ENCODE measurements at places on chromosomes 16 and 17. TPM values are rescaled to one million over a fixed set of nuclear protein-coding genes. Genes with fewer than 3 reads are reported as not detected.

- peaks cover 19% of the 10 kb centered on the region for H3K4me1 ChIP-seq
- H3K4me3 ChIP-seq, result peak overlapping the region; percentile 66
- no peaks in the 10 kb centered on the region for H3K36me3 ChIP-seq
Measured at GRCh38 chr17:35801583-35802224, 6.3 kb upstream of the MMP28 start.

The TMEM235 gene
- not detected for total RNA-seq

GRCh38 chr16:48507391-48507790, 102.6 kb downstream of the N4BP1 start:
- H3K36me3 ChIP-seq, result no peaks in the 10 kb centered on the region
- no peaks in the 10 kb centered on the region for H3K4me1 ChIP-seq
- H3K27ac ChIP-seq, result no peak overlapping the region
- H3K4me3 ChIP-seq, result no peak overlapping the region
- DNase-seq, result no peak

The APOBR gene
- total RNA-seq, result 23.9 TPM

DNA sequence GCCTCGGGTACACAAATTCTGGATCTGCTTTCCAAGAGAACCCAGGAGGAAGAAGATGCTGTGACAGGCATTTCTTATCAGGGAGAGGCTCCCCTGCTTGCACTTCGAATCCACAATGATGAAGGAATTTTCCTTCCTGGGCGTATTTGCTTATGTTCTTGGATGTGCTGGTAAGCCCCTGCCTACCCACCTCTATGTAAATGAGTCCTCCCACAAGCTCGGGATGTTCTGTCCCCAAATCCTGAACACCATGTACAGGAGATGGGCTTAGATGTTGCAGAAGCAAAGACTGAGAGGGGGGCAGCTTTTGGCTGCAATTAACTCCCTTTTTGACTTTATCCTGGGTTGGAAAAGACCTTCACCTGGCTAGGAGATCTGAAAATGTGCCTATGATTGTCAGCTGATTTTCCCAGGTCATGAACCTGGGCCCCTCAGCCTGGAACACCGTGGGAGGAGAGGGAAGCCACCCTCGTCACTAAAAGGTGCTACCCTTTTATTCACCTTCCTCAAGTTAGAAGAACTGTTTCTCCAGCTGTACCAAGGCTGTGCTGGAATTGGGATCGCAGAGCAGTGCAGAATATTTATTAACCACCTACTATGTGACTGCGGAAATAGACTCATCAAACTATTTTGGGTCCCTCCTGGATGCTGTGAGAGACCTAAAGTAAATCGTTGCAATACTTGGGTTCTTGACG, 150.1 kb downstream of the RBFOX1 start:
- no peak for DNase-seq
- no peaks in the 10 kb centered on the region for H3K27me3 ChIP-seq
- no peaks in the 10 kb centered on the region for H3K36me3 ChIP-seq
- no peak overlapping the region for H3K27ac ChIP-seq
- no peak overlapping the region for H3K4me3 ChIP-seq

GRCh38 chr17:80427366-80428282, 12.7 kb downstream of the ENDOV start:
- DNase-seq, result no peak
- H3K36me3 ChIP-seq, result no peaks in the 10 kb centered on the region
- H3K4me3 ChIP-seq, result no peak overlapping the region
- H3K4me1 ChIP-seq, result peaks cover 9% of the 10 kb centered on the region

GRCh38 chr17:67177732-67178131, 67.3 kb downstream of the HELZ start:
- DNase-seq, result no peak
- H3K27ac ChIP-seq, result no peak overlapping the region
- H3K4me3 ChIP-seq, result no peak overlapping the region
- H3K36me3 ChIP-seq, result peaks cover 40% of the 10 kb centered on the region

- H3K36me3 ChIP-seq, result peaks cover 19% of the 10 kb centered on the region
- H3K4me1 ChIP-seq, result no peaks in the 10 kb centered on the region
- no peak overlapping the region for H3K27ac ChIP-seq
- H3K4me3 ChIP-seq, result no peak overlapping the region
Measured at GRCh38 chr17:77677211-77677610, 281.3 kb upstream of the TNRC6C start.

The CDH1 gene
- total RNA-seq, result 0.51 TPM

The ASPSCR1 gene
- total RNA-seq, result 35.1 TPM

The SOST gene
- not detected for total RNA-seq

The NUPR1 gene
- 0.20 TPM for total RNA-seq

DNA sequence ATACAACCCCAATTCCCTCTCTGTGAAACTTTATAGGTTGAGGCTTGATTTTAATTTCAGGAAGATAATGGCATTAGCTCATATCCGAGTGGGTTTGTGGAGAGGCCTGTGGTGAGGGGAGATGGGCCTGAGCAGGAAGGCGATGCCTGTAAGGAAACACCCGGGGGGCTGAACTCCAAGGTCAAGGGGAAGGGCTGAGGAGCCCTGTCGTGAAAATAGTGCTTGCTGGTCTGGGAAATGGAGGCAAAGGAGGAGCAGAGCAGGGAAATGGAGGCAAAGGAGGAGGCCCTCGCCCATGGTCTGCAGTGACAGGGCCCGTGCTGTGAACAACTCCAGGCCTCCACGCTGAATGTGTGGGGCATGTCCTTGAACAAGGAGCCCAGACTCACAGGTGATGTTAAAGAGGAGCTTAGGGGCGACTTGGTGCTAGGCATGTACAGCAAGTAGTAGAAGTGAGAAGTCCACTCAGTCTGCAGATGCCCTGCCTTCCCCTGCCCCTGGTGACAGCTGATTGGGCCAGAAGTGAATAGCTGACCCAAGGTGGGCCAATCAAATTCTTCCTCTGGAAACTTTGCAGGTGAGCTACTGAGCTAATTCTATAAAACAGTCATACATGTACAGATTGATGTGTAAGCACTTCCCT, 38.1 kb downstream of the MRPS23 start:
- no peak overlapping the region for H3K27ac ChIP-seq
- no peak overlapping the region for H3K4me3 ChIP-seq
- H3K36me3 ChIP-seq, result no peaks in the 10 kb centered on the region
- no peak for DNase-seq
- peaks cover 59% of the 10 kb centered on the region for H3K27me3 ChIP-seq
- peaks cover 6% of the 10 kb centered on the region for H3K4me1 ChIP-seq

DNA sequence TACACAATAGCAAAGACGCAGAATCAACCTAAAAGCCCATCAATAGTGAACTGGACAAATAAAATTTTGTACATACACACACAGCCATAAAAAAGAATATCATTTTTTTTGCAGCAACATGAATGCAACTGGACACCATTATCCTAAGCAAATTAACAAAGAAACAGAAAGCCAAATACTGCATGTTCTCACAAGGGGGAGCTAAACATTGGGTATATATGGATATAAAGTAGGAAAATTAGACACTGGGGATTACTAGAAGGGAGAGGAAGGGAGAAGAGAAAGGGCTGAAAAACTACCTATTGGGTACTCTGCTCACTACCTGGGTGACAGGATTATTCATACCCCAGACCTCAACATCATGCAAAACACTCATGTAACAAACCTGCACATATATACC, 28.2 kb downstream of the ADAMTS18 start:
- DNase-seq, result no peak
- no peak overlapping the region for H3K27ac ChIP-seq
- no peaks in the 10 kb centered on the region for H3K36me3 ChIP-seq
- H3K4me3 ChIP-seq, result no peak overlapping the region
- H3K27me3 ChIP-seq, result peaks cover 8% of the 10 kb centered on the region

The NLGN2 gene
- total RNA-seq, result 8.0 TPM

The PIPOX gene
- total RNA-seq, result 3.0 TPM

GRCh38 chr17:29546085-29546484, 20.8 kb downstream of the ABHD15 start:
- H3K4me3 ChIP-seq, result no peak overlapping the region
- H3K27ac ChIP-seq, result no peak overlapping the region
- no peaks in the 10 kb centered on the region for H3K27me3 ChIP-seq
- DNase-seq, result no peak
- H3K4me1 ChIP-seq, result peaks cover 17% of the 10 kb centered on the region

GRCh38 chr16:65280845-65281512, 159.1 kb upstream of the CDH11 start:
- H3K36me3 ChIP-seq, result no peaks in the 10 kb centered on the region
- DNase-seq, result no peak
- no peak overlapping the region for H3K27ac ChIP-seq
- no peaks in the 10 kb centered on the region for H3K27me3 ChIP-seq
- H3K4me3 ChIP-seq, result no peak overlapping the region
- H3K4me1 ChIP-seq, result no peaks in the 10 kb centered on the region

The KLHL11 gene
- total RNA-seq, result 14.8 TPM

- peaks cover 2% of the 10 kb centered on the region for H3K27me3 ChIP-seq
- H3K4me3 ChIP-seq, result no peak overlapping the region
- no peak overlapping the region for H3K27ac ChIP-seq
- peak; percentile 78 for DNase-seq
- peaks cover 6% of the 10 kb centered on the region for H3K4me1 ChIP-seq
Measured at GRCh38 chr17:17440010-17440843, 36.6 kb upstream of the MED9 start.

The CAPNS2 gene
- not detected for total RNA-seq

DNA sequence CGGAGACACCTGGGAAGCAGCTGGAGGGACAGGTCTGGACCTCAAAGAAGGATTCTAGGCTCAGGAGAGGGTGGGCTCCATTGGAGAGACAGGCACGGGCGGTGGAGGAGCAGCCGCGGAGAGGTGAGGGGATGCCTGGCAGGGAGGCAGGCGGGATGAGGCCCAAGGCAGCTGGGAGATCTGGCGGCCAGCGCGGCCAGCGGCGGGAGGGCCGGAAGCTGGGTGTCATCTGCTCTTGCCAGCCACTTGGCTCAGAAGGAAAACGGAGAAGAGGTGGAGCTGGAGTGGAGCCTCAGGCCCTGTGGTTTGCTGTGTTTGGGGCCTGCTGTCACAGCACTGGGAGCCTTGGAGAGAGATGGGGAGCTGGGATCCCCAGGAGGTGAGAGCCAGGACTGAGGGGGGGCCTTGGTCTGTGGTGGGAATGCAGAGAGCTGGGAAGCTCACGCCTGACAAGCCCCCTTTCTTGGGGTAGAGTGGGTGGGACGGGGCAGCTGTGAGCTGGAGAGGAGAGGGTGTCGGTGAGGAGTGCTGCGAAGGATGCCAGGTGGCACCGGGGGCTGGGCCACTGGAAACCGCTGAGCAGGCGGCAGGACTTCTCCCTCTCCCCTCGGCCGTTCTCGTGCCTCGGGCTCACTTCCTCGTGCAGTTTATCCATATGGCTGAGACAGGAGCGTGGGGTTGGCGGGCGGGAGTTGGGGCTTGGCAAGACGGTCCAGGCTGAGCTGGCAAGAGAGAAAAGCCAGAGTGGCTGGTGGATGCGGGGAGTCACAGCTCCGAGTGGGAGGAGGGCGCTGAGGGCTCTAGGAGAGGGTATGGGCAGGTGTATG, 8.0 kb downstream of the TBC1D24 start:
- H3K27me3 ChIP-seq, result no peaks in the 10 kb centered on the region
- H3K27ac ChIP-seq, result no peak overlapping the region
- H3K4me3 ChIP-seq, result no peak overlapping the region
- H3K4me1 ChIP-seq, result peaks cover 16% of the 10 kb centered on the region

DNA sequence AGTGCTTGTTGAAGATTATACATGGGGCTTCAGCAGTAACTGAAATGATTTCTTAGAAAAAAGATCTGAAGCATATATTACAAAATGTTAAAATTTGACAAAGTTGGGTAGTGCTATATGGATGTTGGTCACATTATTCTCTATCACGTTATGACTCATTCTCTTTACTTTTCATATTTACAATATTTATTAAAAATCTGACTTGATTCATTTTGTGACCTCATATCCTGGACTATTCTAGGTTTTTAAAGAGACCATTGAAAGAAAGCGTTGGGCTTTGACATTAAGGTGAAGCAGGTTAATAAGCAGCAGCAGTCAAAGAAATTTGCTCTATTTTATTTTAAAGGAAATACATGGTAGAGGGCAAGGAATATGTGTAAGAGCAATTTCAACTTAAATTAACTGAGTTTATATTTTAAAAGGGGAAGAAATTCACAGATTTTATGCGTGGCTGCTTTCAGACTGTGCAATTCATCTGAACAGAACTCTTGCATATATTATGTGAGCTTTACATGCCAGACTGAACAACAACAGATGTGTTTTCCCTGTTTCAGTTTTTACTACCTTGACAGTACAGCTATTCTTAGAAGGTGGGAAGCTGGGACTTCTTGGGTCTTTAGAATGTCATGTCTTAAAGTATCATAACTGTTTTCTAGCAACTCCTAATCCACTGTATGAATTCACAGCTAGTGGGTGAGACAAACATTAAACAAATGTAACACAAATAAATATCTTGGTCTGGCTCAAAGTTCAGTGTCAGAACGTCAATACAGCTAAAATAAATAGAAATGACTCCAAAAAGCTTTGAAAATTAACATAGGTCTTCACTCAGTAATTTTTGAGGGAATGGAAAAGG, 10.4 kb upstream of the FAM20A start:
- DNase-seq, result no peak
- no peak overlapping the region for H3K27ac ChIP-seq
- H3K36me3 ChIP-seq, result no peaks in the 10 kb centered on the region
- peaks cover 34% of the 10 kb centered on the region for H3K27me3 ChIP-seq
- H3K4me1 ChIP-seq, result peaks cover 2% of the 10 kb centered on the region
- H3K4me3 ChIP-seq, result no peak overlapping the region

- no peaks in the 10 kb centered on the region for H3K27me3 ChIP-seq
- H3K36me3 ChIP-seq, result no peaks in the 10 kb centered on the region
- H3K27ac ChIP-seq, result no peak overlapping the region
- no peaks in the 10 kb centered on the region for H3K4me1 ChIP-seq
- no peak overlapping the region for H3K4me3 ChIP-seq
Measured at GRCh38 chr16:58655215-58655596, 25.6 kb upstream of the CNOT1 start.

The SLC35B1 gene
- total RNA-seq, result 48.5 TPM

DNA sequence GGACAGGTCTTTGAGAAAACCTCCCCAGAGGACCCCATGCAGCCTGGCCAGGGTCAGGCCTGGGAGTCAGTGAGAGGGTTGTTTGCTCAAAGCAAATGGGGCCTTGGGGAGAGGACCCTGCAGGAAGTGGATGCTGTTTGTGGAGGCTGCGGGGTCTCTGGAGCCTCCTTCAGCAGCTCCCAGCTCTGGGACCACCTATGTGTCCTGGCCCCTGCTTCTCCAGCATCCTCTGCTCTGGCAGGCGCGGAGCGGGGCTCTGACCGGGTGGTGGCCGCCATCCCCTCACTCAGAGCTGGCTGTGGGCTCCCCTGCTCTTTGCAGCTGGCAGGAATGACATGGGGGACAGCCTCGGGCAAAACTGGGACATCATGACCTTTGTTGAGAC, 29.8 kb upstream of the CIBAR2 start:
- no peak for DNase-seq
- H3K4me1 ChIP-seq, result peaks cover 4% of the 10 kb centered on the region
- no peak overlapping the region for H3K27ac ChIP-seq
- no peak overlapping the region for H3K4me3 ChIP-seq

The LMF1 gene
- total RNA-seq, result 31.3 TPM

DNA sequence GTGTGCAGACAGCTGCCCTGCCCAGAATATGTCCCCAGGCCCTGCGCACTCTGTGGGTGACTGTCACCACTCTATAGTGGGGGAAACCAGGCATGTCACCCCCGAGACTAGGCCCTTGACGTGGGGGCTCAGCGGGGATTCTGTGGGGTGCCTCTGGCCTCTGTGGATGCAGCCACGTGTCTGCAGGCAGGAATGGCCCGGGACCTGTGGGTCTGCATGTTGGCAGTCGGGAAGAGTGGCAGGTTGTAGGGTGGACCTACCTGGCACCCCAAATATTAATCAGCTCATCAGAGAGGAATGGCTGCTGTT, 954 bp downstream of the IL32 start:
- H3K4me1 ChIP-seq, result peaks cover 51% of the 10 kb centered on the region
- DNase-seq, result no peak
- H3K36me3 ChIP-seq, result peaks cover 50% of the 10 kb centered on the region
